HT-29 (cell line): ENCODE measurements at places on chromosomes 3 and 15.
A peak's percentile ranks its signal among the peaks of the same experiment; 100 is the strongest.

DNA sequence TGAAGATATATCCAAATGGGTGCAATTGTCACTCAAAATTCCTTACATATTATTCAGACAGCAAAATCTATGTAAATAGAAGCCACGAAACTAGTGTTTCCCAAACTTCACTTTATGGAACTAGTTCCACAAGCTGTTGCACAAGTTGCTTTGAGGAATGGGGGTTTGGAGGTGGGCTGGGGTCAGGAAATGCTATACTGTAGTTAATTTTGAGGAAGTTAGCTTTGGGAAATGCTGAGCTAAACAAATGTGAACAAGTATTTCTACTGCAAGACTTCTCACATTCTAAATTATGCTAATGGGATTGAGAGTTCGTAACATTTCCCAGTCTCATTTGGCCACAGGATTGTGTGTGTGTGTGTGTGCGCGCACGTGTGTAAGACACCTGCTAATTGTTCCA lies 28.7 kb upstream of the SAMMSON start:
- DNase-seq: no peak

- DNase-seq: no peak
Observed at GRCh38 chr3:65888980-65889706, 149.6 kb downstream of the MAGI1 start.

GRCh38 chr3:50243543-50243895 lies 7.5 kb downstream of the GNAI2 start:
- DNase-seq: no peak

- no peak for DNase-seq
Observed at GRCh38 chr3:172285844-172286243, 162.4 kb downstream of the GHSR start.

DNA sequence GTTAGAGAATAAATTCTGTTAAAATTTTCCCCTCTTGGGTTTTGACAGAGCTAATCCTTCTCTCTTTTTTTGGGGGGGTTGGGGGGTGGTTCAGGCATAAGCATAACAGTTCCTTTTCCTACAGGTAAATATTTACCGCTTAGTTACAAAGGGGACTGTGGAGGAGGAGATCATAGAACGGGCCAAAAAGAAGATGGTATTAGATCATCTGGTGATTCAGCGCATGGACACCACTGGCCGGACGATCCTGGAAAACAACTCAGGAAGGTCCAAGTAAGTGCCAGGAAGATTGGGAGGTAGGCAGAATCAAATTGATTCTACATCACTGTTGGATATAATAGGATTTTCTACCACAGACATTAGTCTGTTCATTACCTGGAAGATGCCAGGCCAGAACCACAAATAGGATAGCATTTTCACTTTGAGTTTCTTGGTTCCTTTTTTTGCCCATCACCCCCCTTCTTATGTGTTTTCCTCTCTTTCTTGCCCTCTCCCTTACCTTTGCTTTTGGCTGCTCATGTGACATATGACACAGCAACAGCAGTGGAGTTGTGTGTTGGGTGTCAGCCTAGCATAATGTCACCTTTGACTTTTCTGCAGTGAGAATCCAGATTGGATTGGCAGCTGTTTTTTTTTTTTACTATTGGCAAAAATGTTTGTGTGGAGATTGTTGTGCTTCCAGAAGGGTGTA lies 79.0 kb downstream of the CHD2 start:
- no peak for DNase-seq

DNA sequence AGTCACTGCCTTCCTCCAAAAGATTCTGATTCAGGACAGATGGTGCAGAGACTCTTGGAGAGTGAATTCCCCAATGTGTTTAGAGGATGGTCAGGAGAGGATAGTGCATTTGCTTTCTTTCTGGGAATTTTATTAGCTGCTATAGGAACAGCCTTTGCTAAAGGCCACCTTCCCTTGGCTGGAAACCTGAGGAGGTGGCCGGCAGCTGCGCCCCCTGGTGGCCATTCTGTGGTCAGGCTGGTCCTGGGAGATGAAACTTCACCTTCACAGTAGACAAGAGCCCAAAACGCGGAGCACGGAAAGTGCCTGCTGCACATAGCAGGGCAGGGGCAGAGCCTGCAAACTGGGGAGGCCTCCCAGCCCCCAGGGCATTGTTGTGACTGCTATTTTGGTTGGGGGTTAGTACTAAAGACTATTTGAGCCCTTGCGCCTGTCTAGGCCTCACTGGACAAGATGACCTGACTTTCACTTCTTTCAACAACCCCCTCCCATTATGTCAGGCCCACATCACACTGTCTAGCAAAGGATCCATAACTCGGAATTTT lies 34.3 kb downstream of the SEC22C start:
- peak; percentile 64 for DNase-seq

- DNase-seq: no peak
Observed at GRCh38 chr15:74392451-74392830, 25.0 kb upstream of the CYP11A1 start.

DNA sequence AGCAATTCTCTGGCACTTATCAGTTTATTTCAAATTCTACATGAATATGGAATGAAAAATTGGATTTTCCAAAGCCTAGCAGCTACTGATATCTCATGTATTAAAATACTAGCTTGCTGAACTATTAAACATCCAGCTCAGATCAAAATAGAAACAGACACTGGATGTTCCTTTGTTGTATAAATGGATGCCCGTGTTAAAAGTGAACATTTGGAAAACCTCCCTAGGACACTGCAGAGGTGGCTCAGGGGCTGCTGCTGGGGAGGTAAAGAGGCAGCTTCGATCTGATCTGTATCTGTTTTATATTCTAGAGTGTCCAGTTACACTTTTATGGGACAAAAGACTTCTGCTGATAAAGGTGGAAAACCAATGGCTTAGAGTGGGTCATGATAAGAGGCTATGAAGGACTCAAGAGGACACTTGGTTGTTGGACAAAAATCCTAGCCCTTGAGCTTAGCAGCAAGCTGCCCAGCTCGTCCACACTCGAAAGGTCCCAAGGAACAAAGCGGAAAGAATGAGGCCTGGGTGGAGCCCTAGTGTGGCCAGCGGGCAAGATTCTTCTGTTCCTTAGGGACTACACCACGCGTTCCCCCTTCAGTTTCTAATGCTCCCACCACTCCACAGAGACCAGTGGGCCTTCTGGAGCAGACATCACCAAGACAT lies 9.9 kb downstream of the MESD start:
- DNase-seq: no peak

DNA sequence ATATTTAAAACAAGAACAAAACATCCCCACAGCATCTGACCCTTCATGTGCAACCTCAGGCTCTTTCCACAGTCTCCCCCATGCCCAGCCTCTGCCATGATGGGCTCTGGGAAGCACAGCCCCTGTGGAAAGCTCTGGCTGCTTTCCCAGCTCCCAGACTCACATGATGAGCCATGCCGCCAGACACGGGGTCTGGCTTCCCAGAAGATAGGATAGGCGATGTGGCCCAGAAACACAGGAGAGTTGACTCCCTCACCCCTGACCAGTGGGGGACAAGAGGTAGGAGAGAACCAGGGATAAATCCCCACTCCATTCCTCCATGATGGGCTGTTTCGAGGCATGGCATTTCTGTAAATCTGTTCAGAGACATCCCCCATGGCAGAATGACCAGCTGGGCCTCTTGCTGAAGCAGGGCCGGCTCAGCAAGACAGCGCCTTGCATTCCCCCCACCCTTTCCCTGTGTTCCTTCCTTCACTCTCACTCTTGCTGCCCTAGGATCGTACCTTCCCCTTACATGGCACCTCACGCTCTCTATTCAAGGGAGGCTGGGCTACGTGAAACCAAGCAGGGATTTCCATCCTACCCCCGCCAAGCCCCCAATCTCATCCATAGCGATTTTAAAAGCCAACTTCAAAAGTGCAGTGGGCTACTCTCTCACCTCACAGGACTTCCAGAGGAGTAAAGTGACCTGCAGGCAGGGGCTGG lies 192.4 kb downstream of the ABHD5 start:
- DNase-seq: no peak

DNA sequence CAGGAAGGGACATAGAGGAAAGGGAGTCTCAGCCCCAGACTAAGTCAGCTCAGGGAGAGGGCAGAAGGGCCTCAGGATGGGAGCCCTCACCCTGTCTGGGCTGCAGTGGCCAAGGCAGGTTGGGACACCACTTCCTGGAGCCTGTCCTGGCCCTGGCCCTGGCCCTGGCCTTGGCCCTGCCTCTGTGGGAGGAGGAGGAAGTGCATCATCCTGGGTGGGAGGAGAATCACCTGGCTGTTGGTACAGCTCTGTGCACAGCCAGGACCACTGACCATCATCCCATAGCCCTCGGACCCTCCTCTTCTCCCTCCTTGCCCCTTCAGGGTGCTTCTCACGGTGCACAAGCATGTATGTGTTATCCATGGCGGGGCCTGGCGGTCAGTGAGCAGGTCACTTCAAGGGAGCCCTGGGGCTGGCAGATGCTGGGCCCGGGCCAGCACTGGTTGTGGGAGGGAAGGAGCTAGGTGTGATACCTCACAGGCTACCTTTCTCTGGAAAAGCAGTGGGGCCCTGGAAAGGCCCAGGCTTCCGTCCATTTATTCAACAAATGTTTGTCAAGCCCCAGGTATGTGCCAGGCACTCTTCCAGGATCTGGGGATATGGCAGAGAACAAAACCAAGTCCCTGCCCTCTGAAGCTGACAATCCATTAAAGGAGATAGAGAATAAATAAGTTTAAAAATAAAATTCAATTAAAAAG lies 8.2 kb upstream of the APEH start:
- DNase-seq: no peak

DNA sequence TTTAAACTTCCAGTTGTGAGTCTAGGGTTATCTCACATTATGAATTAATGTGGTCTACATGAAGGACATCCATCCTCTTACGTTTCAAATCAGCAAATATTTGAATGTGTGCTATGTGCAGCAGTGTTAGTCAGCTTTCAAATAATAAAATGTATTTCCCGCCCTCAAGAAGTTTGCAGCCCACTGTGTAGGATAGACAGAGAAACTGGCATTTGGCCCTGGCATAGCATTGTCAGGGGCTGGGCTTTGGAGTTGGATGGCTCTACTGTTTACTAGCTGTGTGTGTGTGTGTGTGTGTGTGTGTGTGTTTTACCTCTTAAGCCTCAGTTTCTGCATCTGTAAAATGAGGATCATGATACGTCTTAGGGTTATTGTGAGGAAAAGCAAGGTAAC lies 400.5 kb upstream of the C2CD4B start:
- no peak for DNase-seq

GRCh38 chr15:101048176-101048575 lies 129.0 kb downstream of the LRRK1 start:
- no peak for DNase-seq

DNA sequence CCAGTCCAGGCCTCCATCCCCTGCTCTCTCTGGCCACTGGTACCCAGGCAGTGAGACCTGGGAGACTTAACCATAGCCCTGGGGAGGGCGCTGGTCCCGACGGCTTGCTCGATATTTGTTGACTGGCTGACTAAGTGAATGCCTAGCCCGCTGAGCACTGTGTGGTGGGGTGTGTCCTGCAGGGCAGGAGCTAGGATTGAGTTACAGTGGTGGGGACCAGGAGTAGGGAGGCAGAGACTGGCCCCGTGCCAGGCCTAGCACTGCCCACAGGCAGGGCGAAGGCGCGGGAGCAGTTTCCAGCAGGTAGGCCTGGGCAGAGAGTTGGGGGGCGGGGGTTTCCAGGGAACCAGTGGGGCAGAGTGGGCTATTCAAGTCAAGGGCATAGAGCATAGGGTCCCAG lies at the start of gene VILL:
TSS of gene VILL (plus strand) at position 260 of the 400 bp plus-strand sequence. CDS start 2,887 bp downstream, outside the sequence.
- peak; percentile 66 for DNase-seq

- no peak for DNase-seq
Observed at GRCh38 chr3:37668818-37669610, 192.7 kb upstream of the CTDSPL start.

DNA sequence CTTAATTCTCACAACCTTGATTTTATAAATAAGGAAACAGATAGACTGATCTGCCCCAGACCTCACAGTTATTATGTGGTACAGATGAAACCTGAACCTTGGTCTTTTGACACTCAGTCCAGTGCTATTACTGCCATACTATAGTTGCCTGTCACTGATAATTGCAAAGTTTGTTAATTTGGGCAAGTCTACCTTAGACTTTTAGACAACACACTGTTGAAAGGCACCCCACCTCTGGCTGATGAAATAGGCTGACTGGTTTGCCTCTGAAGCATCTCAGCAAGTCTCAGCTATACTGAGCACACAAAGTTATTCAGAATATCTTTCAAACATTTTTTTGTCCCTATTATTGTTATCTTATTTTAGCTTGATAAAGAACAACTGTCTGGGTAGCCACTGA lies 53.1 kb upstream of the MAP4 start:
- no peak for DNase-seq

- no peak for DNase-seq
Observed at GRCh38 chr3:192372616-192373015, 354.7 kb downstream of the FGF12 start.

- DNase-seq: peak; percentile 83
Observed at GRCh38 chr3:53478166-53478830, 16.1 kb upstream of the CACNA1D start.
